ENCODE measurements at places on chromosomes 13 and 19. TPM values are rescaled to one million over a fixed set of nuclear protein-coding genes. Genes with fewer than 3 reads are reported as not detected.

Gene ERICH6B
- total RNA-seq = not detected

Gene SOX1
- not detected for total RNA-seq

Gene NALCN
- 12.9 TPM for total RNA-seq

Gene USHBP1
- total RNA-seq = 75.9 TPM

Gene CATSPERD
- total RNA-seq = not detected

Gene KLK15
- total RNA-seq = not detected

Measured in dermis blood vessel endothelial cell (primary cell).